Activated CD8-positive, alpha-beta memory T cell treated with anti-CD3 and anti-CD28 coated beads, Interleukin-2, amount 10 ng/mL, durations not matched to agents 7 days and 5 days (primary cell): ENCODE measurements at places on chromosomes 13 and 19. TPM values are rescaled to one million over a fixed set of nuclear protein-coding genes. Genes with fewer than 3 reads are reported as not detected.

- DNase-seq: peak; percentile 65
- no peaks in the 10 kb centered on the region for H3K27me3 ChIP-seq
- peaks cover 42% of the 10 kb centered on the region for H3K4me1 ChIP-seq
- peak overlapping the region; percentile 90 for H3K4me3 ChIP-seq
- H3K27ac ChIP-seq: peak overlapping the region; percentile 94
- H3K36me3 ChIP-seq: peaks cover 25% of the 10 kb centered on the region
Observed at GRCh38 chr19:2270157-2270422, 11.9 kb downstream of the PEAK3 start.

Gene CD177
- not detected for total RNA-seq

GRCh38 chr19:10682397-10683063 is 18.7 kb upstream of the QTRT1 start:
- no peaks in the 10 kb centered on the region for H3K4me1 ChIP-seq
- H3K4me3 ChIP-seq: no peak overlapping the region
- H3K27ac ChIP-seq: no peak overlapping the region
- H3K36me3 ChIP-seq: peaks cover 48% of the 10 kb centered on the region

GRCh38 chr19:33248954-33249613 is 23.4 kb upstream of the SLC7A10 start:
- no peaks in the 10 kb centered on the region for H3K36me3 ChIP-seq
- no peaks in the 10 kb centered on the region for H3K27me3 ChIP-seq
- H3K4me1 ChIP-seq: no peaks in the 10 kb centered on the region
- no peak for DNase-seq
- no peak overlapping the region for H3K27ac ChIP-seq
- H3K4me3 ChIP-seq: no peak overlapping the region

DNA sequence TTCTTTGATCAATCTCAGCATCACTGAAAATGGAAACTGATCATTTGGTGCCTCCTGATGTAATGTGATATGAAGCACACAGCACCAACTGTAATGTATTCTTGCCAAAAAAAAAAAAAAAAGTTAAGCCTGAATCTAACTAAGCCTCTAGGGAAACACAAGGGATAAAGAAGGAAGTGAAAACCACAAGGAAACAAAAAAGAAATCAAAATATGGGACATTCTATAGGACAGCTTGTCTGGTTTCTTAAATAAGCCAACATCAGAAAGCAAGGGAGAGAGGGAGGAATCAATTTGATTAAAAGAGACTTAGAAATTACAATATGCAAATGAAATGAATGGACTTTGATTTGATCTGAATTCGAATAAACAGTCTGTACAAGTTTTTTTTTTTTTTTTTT is 20.6 kb upstream of the METTL21C start:
- peaks cover 4% of the 10 kb centered on the region for H3K27me3 ChIP-seq
- DNase-seq: no peak
- H3K4me1 ChIP-seq: no peaks in the 10 kb centered on the region
- H3K4me3 ChIP-seq: no peak overlapping the region
- no peak overlapping the region for H3K27ac ChIP-seq

- peaks cover 56% of the 10 kb centered on the region for H3K4me1 ChIP-seq
- peak overlapping the region; percentile 77 for H3K27ac ChIP-seq
- H3K27me3 ChIP-seq: no peaks in the 10 kb centered on the region
- H3K4me3 ChIP-seq: peak overlapping the region; percentile 84
- DNase-seq: no peak
- peaks cover 23% of the 10 kb centered on the region for H3K36me3 ChIP-seq
Observed at GRCh38 chr13:114315074-114315785, 927 bp downstream of the CHAMP1 start.

GRCh38 chr13:99959540-99960230 is 11.9 kb downstream of the ZIC5 start:
- H3K4me3 ChIP-seq: peak overlapping the region; percentile 40
- no peak for DNase-seq
- peaks cover 2% of the 10 kb centered on the region for H3K36me3 ChIP-seq

DNA sequence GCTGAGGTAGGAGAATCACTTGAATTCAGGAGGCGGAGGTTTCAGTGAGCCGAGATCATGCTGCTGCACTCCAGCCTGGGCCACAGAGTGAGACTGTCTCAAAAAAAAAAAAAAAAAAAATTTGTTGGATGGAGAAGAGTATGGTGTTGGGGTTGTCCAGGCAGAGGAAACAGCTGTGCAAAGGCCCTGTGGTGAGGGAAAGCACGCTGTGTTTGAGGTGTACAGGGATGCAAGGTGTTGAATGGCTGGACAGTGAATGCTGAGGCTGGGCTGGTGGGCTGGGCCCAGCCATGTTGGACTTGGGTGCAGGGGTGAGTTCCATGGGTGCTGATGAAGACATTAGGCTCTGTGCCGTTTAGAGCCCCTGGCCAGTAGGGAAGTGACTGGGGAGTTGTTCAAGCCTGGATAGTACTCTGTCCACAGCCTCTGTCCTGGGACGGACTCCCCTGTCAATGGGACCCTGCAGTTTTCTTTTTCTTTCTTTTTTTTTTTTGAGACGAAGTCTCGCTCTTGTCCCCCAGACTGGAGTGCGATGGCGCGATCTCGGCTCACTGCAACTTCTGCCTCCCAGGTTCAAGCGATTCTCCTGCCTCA is 18.6 kb downstream of the PRR12 start:
- DNase-seq: no peak
- H3K4me3 ChIP-seq: no peak overlapping the region
- H3K4me1 ChIP-seq: peaks cover 16% of the 10 kb centered on the region
- H3K36me3 ChIP-seq: peaks cover 9% of the 10 kb centered on the region

GRCh38 chr13:50074843-50075242 is 59.6 kb downstream of the KCNRG start:
- H3K4me3 ChIP-seq: no peak overlapping the region
- H3K4me1 ChIP-seq: peaks cover 45% of the 10 kb centered on the region
- H3K36me3 ChIP-seq: peaks cover 54% of the 10 kb centered on the region
- no peaks in the 10 kb centered on the region for H3K27me3 ChIP-seq

- H3K36me3 ChIP-seq: peaks cover 26% of the 10 kb centered on the region
- peak within 1 kb of the TSS; percentile 87 for H3K4me3 ChIP-seq
- H3K27ac ChIP-seq: peak within 1 kb of the TSS; percentile 89
Observed at GRCh38 chr19:15464394-15465385, at the start of gene RASAL3. RASAL3 (minus strand) TSS chr19:15464544; CDS start chr19:15464358, 186 bp downstream.

Gene ZNF471
- total RNA-seq: 0.55 TPM

DNA sequence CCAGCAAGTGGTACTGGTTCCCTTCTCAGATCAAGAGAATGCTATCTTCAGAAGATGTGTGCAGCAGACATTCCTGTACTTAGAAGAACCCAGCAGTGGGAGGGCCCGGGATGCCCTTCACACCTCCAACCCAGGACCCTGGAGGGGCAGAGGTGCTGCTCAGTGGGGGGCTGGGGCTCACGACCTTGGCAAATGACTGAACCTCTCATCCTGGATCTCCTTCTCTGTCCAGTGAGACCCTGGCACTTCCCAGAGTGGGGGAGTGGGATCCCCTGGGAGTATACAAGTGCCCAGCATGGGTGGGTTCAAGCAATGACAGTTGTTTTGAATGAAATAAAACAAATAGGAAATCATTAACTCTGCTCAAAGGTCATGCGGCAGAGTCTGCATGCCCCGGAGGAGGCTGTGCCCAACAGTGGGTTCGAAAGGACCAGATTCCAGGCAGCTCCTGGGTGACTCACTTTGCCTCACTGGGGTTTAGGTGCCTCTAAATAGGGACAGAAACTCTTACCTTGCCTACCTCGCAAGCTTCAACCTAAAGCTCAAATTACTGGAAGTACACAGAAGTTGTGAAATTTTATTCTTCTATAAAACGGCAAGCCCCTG is 26.9 kb downstream of the GGACT start:
- H3K27ac ChIP-seq: no peak overlapping the region
- peaks cover 2% of the 10 kb centered on the region for H3K36me3 ChIP-seq
- no peak overlapping the region for H3K4me3 ChIP-seq
- DNase-seq: peak; percentile 8

DNA sequence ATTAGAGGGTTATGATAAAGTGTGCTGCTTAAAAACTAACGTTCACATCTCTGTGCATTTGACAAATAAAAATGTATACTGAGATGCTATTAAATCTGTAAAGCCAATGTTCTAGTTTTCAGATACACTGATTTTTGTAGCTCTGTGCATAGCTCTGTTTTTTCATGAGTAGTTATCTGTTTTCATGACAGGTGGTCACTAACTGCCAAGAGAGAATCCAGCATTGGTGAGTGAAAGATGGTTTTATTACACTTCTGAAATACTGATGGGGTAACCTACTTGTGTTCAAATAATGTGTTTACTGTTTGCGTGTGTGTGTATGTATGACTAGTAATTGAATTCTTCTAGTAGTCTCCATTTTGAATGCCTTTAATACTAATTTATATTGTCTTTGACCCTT is 29.0 kb downstream of the URI1 start:
- H3K4me3 ChIP-seq: no peak overlapping the region
- peaks cover 16% of the 10 kb centered on the region for H3K4me1 ChIP-seq
- no peak overlapping the region for H3K27ac ChIP-seq
- H3K36me3 ChIP-seq: peaks cover 8% of the 10 kb centered on the region
- H3K27me3 ChIP-seq: no peaks in the 10 kb centered on the region

Gene ZNF208
- 0.99 TPM for total RNA-seq

DNA sequence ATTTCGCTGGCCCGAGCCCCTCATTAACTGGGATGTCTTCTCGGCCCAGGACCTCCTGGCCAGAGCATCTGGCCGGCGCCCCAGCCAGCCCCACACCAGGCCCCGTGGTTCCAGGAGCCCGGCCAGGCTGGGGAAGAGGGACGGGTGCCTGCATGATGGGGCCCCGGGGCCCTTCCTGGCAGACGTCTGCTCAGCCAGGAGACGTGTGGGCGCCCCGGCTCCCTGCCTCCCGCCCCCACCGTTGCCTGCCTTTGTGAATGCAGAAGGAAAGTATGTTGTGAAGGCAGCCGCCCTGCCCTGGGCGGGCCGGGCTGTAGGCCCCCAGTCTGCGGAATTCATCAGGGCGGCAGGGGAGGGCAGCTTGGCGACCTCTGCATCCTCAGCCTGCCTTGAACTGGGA is 4.4 kb upstream of the COMP start:
- no peaks in the 10 kb centered on the region for H3K4me1 ChIP-seq
- H3K27ac ChIP-seq: no peak overlapping the region
- H3K27me3 ChIP-seq: peaks cover 55% of the 10 kb centered on the region
- DNase-seq: no peak

DNA sequence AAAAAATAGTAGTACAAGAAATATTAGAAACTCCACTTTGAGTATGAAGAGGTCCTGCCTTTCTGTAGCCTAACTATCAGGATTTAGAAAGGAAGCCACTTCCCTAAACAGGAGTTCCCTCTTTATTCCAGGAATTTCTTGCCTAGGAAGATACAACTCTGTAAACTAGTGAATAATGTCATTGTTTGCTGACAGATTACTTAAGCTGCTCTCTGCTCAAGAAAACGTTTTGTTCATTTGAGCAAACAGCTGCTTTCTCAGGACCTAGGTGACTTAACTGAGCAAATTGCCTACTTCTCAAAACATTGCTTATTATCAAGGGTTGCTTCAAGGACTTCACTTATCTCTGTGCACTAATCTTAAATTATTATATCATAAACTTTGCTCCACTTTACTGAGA is 1419.4 kb upstream of the SLC10A2 start:
- H3K4me3 ChIP-seq: no peak overlapping the region
- H3K27ac ChIP-seq: no peak overlapping the region
- no peaks in the 10 kb centered on the region for H3K27me3 ChIP-seq
- no peaks in the 10 kb centered on the region for H3K36me3 ChIP-seq

DNA sequence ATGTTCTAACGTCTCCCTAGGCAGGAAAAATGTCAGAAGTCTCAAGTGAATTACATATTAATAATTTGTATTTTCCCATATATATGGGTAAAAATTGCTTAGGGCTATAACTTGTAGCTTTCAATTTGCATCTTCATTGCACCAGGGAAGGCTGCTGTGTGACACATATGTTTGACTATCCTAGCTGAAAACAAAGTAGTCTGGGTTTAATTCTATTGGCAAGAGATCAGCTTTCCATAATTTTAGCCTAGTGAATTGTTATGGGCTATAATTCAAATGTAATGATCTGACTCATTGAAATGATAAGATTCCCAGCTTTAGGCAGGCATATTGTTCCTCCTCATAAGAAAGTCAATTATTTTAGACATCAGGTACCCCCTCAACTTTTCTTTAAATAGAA is 553.1 kb downstream of the DCT start:
- DNase-seq: no peak
- H3K27me3 ChIP-seq: no peaks in the 10 kb centered on the region
- no peaks in the 10 kb centered on the region for H3K4me1 ChIP-seq
- no peaks in the 10 kb centered on the region for H3K36me3 ChIP-seq
- no peak overlapping the region for H3K27ac ChIP-seq
- H3K4me3 ChIP-seq: no peak overlapping the region

DNA sequence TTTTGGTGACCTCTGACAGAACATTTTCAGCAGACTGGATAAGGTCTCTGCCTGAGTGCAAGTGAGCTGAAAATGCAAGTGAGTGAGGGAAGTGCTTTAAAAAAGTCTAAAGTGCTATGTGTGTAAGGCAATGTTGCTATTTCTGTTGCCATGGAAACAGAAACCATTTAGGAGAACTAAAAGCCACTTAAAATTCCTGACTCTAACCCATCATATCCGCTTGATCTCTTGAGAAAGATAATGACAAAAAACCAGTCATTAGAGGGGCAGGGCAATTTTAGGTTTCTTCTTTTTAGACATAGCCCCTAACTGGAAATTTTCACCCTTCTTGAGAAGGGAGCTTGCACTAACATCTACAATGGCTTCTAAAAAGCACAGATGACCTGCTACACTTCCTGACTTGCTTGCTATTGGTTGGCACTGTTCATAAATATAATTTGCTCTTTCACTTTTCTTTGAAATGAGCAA is at the start of gene CYSLTR2:
Gene CYSLTR2 (plus strand): TSS at position 458 of the 468 bp plus-strand sequence. CDS start 52,889 bp downstream, outside the sequence.
- H3K4me1 ChIP-seq: peaks cover 22% of the 10 kb centered on the region
- H3K4me3 ChIP-seq: peak within 1 kb of the TSS; percentile 77
- peak within 1 kb of the TSS; percentile 81 for H3K27ac ChIP-seq
- DNase-seq: no peak

Gene KIR3DL2
- 0.54 TPM for total RNA-seq

- H3K36me3 ChIP-seq: no peaks in the 10 kb centered on the region
- H3K27me3 ChIP-seq: no peaks in the 10 kb centered on the region
- H3K4me3 ChIP-seq: no peak overlapping the region
- no peak overlapping the region for H3K27ac ChIP-seq
- no peaks in the 10 kb centered on the region for H3K4me1 ChIP-seq
Observed at GRCh38 chr13:80250213-80250810, 90.6 kb downstream of the SPRY2 start.
